CD8-positive, alpha-beta T cell (primary cell): ENCODE measurements at places on chromosomes 1 and 21.

DNA sequence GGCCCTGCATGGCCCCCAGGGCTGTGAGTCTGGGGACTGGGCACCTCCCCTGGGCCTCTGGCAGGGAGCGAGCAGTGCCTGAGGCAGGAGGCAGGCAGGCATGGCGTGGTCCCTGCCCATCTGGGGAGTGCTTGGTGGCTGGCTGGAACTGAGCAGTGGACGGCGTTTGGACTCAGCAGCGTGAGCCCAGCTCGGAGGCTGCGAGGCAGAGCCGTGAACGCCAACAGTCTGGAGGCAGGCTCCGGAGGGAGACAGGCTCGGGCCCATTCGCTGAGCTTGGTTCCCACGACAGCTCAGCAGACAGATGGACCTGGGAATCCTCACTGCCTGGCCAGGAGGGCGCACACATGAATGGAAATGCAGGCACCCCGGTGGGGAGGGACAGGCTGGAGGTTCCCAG, 160.7 kb upstream of the POU3F1 start:
- DNase-seq = no peak

GRCh38 chr1:66333466-66334199, 200.3 kb upstream of the SGIP1 start:
- DNase-seq = peak; percentile 24

- DNase-seq = no peak
Measured at GRCh38 chr1:7373876-7374562, 397.1 kb upstream of the VAMP3 start.

DNA sequence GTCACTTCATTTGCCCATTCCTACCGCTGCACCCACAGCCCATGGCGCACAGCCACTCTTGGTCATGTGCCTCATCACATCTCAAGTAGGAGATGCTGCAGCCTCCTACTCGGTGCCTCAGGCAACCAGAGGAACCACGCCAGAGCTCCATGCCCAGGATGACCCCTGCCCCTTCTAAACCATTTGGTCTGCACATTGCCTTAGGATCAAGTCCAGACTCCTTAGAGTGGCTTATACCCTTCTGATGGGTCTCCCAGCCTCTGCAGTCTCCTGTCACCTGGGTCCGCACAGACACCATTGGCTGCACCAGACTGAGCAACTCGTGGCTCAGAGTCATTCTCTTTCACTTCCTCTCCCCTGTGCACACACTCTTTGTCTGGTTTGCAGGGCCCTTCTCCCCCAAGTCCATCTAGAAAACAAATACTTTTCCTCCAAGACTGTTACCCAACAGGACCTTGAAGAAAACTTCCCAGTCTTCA, 2.2 kb upstream of the ADORA3 start:
- no peak for DNase-seq

GRCh38 chr1:96962751-96963211, 241.2 kb downstream of the PTBP2 start:
- DNase-seq = no peak

- DNase-seq = no peak
Measured at GRCh38 chr1:25765136-25765922, 34.7 kb upstream of the SELENON start.

GRCh38 chr1:64912191-64912590, 54.2 kb downstream of the JAK1 start:
- DNase-seq = no peak

DNA sequence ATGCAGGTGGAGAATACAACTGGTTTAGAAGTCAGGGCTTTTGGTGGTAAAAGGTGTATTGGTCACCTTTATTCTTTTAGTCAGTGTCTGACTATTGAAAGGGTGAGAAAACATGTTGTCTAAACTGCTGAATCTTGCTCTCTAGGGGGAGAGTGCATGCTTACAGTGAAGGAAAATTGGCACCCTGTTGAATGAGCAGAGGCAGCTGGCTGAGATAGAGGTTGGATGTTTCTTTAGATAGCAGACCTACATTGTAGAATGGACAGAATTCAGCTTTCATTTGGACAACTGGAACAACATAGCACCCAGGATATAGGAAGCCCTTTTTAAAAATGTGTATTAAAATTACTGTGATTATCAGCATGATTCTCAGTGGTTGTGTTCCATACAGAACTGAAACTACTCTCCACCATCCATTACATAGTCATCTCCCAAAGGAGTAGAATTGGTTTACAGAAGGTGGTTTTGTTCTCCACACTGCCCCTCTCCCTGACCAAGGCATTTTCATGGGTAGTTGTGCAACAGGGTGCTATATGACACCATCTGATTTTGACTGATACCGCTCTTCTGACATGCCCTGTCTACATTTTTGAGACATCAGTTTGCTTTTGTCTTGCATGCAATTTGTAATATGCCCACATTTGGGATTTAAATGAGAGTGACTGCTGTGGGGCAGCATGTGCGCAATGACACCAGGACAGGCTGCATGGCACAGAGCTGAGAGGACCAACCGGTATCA, 16.2 kb downstream of the RHOU start:
- DNase-seq = no peak

DNA sequence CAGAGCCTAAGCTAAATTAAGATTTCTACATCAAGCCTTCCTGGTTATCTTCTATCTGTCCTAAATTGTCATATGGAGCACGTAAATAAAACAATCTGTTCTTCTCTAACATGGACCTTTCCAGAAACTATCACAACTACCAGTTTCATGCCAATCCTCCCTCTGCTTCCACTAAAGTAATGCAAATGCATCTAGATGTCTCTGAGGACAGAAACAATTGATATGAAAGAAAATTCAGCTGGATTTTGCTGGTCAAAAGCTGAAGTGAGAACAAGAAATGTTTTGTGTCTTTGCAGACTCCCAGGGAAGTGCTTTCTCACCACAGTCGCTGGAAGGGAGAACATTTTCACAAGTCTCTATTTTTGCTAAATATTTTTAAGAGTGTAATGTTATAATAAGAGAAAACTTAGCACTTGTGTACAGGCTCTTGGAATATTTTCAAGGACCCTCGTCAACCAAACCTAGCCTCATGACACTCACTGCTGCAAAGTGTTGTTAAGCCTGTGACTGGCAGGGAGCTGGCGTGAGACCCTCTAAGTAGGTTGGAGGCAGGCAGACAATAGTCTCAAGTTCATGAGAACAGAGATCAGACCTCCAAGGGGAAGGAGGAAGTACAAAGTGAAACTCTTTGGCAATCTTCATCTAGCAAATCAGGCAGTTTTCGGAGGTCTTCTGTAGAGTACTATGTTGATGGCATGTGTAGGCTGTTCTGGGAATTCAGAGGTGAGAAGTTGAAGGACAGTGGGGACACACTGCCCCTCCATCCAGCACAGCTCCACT, 38.8 kb downstream of the DNASE2B start:
- DNase-seq = no peak

DNA sequence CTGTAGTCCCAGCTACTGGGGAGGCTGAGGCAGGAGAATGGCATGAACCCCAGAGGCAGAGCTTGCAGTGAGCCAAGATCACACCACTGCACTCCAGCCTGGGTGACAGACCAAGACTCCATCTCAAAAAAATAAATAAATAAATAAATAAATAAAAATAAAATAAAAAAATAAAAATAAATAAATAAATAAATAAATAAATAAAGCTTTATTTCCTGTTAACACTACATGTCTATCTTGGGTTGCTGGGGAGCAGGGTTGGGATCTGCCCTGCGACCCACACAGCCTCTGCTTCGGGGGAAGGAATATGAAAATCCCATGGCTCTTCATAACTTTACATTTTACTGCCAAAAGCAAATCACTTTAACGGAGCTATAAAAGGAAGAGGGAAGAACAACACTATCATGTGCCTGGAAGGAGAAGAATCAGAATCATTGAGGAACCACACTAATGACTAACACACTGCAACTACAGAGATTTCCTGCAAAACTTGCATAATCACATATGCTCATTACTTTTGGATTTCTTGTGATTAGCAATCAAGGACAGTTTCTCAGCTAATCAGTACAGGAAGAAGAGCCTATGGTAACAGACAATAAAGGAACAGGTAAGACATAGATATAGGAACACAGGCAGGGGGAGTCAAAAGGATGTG, 72.8 kb upstream of the CD55 start:
- no peak for DNase-seq

DNA sequence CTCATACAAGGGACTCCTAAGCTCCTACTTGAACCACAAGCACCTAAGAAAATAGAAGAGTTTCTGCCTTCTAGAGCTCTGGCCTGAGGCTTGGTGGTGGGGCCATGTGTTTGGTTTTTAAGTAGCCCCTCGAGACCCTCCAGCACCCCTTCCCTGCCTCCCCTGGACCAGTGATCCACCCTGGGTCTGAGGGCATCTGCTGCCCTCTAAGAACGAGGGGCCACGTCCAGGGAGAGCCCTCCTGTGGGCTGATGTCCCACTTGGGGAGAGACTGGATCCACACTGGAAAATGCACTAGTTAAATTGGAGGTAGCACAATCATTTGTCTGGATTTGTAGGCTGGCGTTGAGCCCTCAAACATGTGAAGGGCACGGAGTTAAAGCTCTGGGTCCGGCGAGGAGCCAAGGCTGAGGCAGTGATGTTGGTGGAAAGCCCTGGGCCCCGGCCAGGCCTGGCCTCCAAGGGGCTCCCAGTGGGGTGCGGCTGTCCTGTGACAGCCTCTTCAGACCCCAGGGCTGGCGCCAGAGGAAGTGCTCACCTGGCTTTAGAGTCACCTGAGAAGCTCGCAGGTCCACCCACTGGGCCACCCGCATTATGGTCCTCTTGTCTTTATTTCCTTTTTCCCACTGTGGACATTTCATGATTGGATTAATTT, 65.2 kb downstream of the SLC37A1 start:
- DNase-seq = no peak

- no peak for DNase-seq
Measured at GRCh38 chr1:203839081-203839480, 22.3 kb upstream of the SNRPE start.

DNA sequence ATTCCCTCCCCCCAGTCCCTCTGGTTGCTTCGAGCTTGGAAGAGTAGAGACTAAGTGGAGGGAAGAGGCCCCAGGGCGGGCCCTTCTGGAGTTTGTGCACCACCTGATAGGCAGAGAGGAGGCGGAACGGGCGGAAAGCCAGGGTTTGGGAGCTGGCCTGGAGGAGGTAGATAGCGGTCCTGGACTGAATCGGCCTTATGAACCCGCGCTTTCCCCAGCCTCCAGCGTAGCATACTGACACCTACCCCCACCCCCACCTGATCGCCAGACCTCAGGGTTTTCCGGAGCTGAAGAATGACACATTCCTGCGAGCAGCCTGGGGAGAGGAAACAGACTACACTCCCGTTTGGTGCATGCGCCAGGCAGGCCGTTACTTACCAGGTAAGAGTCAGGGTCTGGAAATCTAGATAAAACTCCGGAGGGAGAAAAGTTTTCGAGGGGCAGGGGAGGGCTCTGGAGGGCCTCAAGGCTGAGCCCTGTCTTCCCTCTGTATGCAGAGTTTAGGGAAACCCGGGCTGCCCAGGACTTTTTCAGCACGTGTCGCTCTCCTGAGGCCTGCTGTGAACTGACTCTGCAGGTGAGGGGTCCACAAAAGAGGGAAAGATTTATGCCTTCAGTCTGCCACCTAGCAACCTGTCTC, 705 bp downstream of the UROD start:
- peak; percentile 36 for DNase-seq

DNA sequence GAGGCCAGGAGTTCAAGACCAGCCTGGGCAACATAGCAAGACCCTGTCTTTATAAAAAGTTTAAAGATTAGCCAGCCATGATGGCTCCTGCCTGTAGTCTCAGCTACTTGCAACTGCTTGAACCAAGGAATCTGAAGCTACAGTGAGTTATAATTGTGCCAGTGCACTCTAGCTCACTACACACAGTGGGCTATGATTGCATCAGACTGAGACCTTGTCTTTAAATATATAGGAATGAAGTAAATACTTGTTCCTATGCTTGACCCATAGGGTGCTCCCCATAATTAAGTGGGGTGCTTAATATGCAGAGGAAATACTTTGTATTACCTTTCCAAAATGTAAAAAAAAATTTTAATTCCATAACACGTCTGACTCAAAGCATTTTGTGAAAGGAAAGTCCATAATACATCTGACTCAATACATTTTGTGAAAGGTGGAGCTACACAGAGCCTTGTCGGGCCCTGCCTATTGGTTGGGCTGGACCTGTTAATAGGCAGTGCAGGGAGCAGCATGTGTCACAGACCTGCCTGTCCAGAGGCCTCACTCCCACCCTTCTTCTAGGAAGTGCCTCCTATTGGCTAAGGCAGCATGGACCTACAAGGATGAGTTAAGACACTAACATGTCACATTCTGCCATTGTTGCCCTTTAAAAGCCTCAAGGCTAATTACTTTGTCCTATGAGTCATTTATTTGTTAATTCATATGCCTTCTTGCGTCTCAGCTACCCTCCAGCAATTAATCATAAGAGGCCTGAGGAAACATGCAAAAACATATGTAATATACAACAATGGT, 33.6 kb downstream of the CD58 start:
- no peak for DNase-seq

- no peak for DNase-seq
Measured at GRCh38 chr1:68470388-68470970, 20.7 kb upstream of the RPE65 start.

GRCh38 chr1:9198538-9199361, 35.8 kb upstream of the H6PD start:
- DNase-seq = no peak

DNA sequence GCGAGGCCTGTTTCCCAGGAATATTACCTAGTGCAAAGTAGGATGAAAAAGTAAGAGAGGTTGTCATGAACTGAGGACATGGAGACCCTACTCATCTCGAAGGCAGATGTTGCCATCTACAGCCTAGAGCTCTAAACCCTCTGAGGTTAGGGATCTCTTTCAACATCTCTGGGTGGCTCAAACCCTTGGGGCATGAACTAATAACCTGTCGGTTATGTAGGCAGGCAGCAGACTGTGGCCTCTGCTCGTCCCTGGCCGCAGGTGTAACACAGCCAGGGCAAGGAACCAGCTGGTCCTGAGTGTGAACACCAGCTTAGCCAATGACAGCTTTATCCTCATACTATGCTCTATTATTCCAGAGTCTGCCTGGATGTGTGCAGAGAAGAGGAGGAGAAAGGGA, 13.2 kb downstream of the CAPZB start:
- DNase-seq = no peak

GRCh38 chr1:218585511-218586184, 240.5 kb downstream of the TGFB2 start:
- no peak for DNase-seq

DNA sequence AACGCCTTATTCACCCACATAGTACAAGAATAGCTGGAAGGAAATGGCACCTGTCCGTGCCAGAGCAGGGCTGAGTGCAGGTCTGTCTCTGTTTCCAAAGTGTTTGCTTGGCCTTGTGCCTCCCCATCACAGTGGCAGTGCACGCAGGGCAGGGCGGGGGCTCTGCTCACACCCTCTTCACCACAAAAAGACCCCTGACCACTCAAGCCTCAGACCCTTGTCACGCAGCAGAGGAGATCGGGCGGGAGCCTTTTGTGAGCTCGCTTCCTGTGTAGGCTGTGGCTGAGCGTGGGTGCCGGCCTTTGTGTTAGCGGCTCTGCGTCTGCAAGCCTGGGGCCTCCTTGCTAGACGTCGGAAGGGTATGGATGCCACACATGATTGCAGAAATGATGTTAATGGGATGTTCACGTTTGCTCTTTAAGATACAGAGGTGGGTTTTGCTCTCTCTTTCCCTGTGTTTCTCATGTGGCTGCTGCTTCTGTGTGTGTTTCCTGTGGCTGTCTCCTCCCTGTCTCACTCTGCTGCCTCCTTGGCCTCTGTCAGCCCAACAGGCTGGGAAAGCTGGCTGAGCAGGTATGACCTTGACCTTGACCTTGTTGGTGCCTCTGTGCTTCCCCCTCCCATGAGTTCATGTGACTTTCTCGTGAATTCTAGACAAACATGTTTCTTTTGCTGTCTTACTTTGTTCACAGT, 45.4 kb downstream of the S100B start:
- DNase-seq = peak; percentile 66

- DNase-seq = no peak
Measured at GRCh38 chr1:196355206-196355786, 252.9 kb downstream of the KCNT2 start.
